Activated T-helper 1 cell treated with anti-CD3 and anti-CD28 coated beads, Interleukin-12 subunit alpha, Interleukin-12 subunit beta, Interleukin-2, Interleukin-4 antibody, amounts not matched to agents 30 ng/mL and 10 ng/mL and 1 ng/mL, durations not matched to agents 14 hours and 24 hours and 36 hours (primary cell): ENCODE measurements at places on chromosomes 6 and 20. TPM values are rescaled to one million over a fixed set of nuclear protein-coding genes. Genes with fewer than 3 reads are reported as not detected.
A peak's percentile ranks its signal among the peaks of the same experiment; 100 is the strongest.

OLIG3 gene
- total RNA-seq: not detected in 2 replicates

TCF15 gene
- total RNA-seq: 0.13 TPM in 1 of 2 replicates, not detected in the other

EYS gene
- not detected in 2 replicates for total RNA-seq

GABBR1 gene
- 19.8 and 22.6 TPM in 2 replicates for total RNA-seq

GRCh38 chr6:41498968-41499599 is 47.1 kb upstream of the FOXP4 start:
- no peaks in the 10 kb centered on the region for H3K4me1 ChIP-seq
- H3K4me3 ChIP-seq: no peak overlapping the region
- no peak for DNase-seq
- peaks cover 53% of the 10 kb centered on the region for H3K27me3 ChIP-seq
- no peak overlapping the region for H3K27ac ChIP-seq

DNA sequence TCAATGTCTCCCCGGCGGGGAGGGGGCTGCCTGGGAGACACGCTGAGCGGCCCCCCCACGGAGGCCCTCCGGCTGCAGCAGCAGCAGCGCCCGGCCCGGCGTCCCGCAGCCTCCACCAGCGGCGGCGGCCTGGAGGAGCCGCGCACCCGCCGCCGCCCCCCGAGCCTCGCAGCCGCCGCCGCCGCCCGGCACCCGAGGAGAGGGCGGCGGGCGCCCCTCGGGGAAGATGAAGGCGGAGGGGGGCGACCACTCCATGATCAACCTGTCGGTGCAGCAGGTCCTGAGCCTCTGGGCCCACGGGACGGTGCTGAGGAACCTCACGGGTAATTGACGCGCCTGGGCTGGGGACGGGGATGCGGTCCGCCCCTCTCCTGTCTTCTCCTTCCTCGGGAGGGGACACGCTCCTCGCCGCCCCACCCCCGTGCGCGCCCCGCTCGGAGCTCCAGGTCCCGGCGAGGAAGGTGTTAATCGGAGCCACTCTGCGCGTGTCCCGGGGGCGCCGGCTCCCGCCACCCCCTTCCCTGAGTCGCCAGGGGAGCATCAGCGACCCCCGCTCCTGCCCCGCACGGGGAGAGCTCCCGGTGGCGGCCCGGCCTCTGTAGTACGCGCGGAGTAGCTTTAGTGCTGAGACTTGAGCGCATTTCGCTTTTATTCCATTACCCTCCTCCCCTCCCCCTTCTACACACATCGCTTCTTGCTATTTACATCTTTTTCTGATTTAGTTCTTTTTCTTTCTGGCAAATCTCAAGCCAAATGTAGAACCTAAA is 686 bp downstream of the TMEM170B start:
- peaks cover 17% of the 10 kb centered on the region for H3K4me1 ChIP-seq
- peaks cover 64% of the 10 kb centered on the region for H3K27me3 ChIP-seq
- no peaks in the 10 kb centered on the region for H3K36me3 ChIP-seq
- H3K4me3 ChIP-seq: peak overlapping the region; percentile 81

DNA sequence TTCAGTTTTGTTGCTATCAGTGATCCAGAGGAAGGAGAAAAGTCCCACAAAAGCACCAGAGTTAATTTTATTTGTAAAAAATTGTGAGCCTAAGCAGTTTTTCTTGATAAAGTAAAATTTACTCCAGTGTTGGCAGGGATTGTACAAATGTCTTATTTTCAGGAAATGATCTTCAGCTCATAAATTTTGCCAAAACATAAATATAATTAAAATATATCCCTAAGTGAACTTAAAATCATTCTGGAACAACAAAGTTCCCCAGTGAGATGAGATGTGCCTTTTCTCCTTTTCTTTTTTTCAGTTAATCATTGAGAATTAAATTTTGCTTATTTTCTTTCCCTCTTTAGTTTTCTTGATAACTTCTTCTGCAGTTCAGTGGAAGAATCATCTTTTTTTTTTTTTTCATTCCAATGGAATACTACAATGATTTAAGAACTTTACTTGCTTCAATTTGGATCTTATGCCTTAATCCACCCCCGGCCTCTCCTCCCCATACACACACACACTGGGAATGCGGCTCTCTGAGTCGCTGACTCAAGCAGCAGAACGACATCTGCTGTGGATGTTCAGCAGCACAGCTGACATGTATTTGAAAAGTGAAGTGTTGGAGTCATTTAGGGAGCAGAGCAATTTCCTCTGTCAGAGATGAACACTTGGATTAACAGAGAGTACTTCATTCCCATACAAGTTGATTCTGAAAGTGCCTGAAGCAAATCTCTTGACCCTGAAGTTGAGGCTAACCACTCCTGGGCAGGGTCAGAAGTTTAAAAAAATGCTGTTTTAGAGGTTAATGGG is 27.7 kb upstream of the LAMA4 start:
- peaks cover 14% of the 10 kb centered on the region for H3K4me1 ChIP-seq
- H3K27me3 ChIP-seq: peaks cover 57% of the 10 kb centered on the region
- H3K4me3 ChIP-seq: no peak overlapping the region
- H3K36me3 ChIP-seq: peaks cover 2% of the 10 kb centered on the region
- DNase-seq: no peak
- no peak overlapping the region for H3K27ac ChIP-seq

DNA sequence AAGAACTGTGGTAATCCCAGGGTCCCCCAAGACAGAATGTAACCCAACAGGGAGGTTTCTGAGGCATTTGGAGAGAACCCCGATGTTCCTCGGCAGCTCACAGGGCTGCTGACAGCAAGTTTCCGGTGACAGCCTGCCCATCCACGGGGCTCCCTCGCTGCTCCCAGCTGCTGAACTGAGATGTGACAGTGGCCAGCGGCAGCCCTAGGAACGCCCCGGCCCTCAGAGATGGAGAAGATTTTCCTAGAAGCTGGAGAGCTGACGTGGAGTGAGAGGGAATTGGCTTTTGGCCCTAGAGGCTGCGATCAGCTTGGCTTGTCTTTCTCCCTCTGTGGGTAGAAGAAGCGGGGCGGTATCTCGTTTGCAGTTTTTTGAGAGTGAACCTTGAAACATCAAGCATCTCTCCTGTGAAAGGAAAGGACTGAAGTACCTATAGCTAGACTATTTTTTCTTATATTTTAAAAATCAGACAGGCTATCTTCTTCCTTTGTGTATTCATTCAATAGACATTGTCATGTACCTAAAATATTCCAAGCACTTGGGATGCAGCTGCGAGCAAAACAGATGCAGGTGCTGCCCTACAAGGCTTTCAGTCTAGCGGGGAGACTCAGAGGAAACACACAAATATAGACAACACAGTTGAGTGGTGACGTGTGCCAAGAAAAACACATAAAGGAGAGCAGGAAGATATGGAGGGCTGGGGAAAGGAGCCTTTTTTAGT is 28.4 kb upstream of the NFATC2 start:
- no peak overlapping the region for H3K27ac ChIP-seq
- no peaks in the 10 kb centered on the region for H3K36me3 ChIP-seq
- H3K27me3 ChIP-seq: peaks cover 26% of the 10 kb centered on the region
- DNase-seq: no peak

DNA sequence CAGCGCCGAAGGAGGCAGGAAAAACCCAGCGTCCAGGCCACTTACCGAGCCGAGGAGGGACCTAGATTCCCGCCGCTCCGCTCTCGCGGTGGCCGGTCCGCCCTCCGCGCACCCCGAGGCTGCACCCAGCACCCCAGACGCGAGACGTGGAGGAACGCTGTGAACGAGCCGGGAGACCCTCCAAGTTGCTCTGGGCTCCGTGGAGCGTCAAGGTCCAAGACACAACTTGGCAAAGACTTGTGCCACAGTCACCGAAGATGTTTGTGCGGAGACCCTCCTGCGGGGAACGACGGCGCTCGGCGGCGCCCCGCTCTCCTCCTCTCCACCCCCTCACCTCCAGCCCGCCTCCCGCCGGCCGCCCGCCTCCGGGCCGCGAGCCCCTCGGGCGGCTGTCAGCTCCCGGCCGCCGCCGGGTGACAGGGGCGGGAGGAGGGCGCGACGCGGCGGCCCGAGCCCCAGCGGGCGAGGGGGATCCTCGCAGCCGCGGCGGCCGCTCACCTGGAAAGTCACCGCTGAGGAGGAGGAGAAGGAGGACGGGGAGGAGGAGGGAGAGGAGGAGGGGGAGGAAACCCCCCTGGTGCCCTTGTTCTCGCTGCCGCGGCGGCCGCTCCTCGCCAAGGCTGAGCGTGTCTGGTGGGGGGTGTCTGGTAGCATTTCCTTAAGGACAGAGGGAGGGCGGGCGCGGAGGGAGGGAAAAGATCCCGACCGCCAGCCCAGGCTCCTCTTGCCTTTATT is 637 bp upstream of the HIVEP2 start:
- peak overlapping the region; percentile 92 for H3K4me3 ChIP-seq
- peaks cover 50% of the 10 kb centered on the region for H3K4me1 ChIP-seq
- peak; percentile 34 for DNase-seq
- H3K27ac ChIP-seq: peak overlapping the region; percentile 94
- peaks cover 4% of the 10 kb centered on the region for H3K36me3 ChIP-seq
- H3K27me3 ChIP-seq: peaks cover 6% of the 10 kb centered on the region

IPCEF1 gene
- total RNA-seq: 4.2 and 5.1 TPM in 2 replicates

GRCh38 chr6:52958546-52959255 is 36.4 kb downstream of the GSTA4 start:
- no peak overlapping the region for H3K27ac ChIP-seq
- DNase-seq: no peak
- H3K4me3 ChIP-seq: no peak overlapping the region
- H3K36me3 ChIP-seq: no peaks in the 10 kb centered on the region
- H3K4me1 ChIP-seq: no peaks in the 10 kb centered on the region

DNA sequence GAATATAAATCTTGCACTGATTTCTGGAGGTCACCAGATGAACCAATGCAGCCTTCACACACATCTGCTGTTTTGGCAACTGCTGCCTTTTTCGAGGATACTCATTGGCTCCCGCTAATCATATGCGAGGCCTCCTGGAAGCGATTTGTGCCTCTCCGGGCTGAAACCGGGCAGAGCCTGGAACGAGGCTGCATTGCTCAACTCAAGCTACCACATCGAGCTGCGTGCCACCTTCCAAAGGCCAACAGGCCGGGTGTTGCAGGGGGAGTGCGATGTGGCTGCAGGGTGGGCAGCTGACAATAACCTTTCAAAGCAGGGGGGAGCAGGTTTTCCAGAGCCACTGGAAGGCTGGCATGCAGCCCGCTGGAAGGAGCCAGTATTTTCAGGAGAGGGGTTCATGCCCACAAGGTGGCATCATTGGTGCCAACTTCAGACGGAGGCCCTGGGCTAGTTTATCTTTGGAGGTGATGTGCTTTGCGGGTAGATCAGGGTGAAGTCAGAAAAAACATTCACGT is 122.6 kb upstream of the IFNGR1 start:
- no peak overlapping the region for H3K27ac ChIP-seq
- peak overlapping the region; percentile 79 for H3K4me3 ChIP-seq
- peak; percentile 19 for DNase-seq
- H3K36me3 ChIP-seq: no peaks in the 10 kb centered on the region
- H3K4me1 ChIP-seq: peaks cover 23% of the 10 kb centered on the region
- peaks cover 28% of the 10 kb centered on the region for H3K27me3 ChIP-seq

GRCh38 chr6:124567401-124567800 is 394.8 kb upstream of the RNF217 start:
- no peak for DNase-seq
- no peak overlapping the region for H3K4me3 ChIP-seq
- H3K27ac ChIP-seq: no peak overlapping the region
- H3K27me3 ChIP-seq: no peaks in the 10 kb centered on the region
- no peaks in the 10 kb centered on the region for H3K4me1 ChIP-seq

GRCh38 chr6:57254055-57254717 is 32.1 kb upstream of the RAB23 start:
- DNase-seq: no peak
- no peak overlapping the region for H3K4me3 ChIP-seq
- no peaks in the 10 kb centered on the region for H3K4me1 ChIP-seq

DNA sequence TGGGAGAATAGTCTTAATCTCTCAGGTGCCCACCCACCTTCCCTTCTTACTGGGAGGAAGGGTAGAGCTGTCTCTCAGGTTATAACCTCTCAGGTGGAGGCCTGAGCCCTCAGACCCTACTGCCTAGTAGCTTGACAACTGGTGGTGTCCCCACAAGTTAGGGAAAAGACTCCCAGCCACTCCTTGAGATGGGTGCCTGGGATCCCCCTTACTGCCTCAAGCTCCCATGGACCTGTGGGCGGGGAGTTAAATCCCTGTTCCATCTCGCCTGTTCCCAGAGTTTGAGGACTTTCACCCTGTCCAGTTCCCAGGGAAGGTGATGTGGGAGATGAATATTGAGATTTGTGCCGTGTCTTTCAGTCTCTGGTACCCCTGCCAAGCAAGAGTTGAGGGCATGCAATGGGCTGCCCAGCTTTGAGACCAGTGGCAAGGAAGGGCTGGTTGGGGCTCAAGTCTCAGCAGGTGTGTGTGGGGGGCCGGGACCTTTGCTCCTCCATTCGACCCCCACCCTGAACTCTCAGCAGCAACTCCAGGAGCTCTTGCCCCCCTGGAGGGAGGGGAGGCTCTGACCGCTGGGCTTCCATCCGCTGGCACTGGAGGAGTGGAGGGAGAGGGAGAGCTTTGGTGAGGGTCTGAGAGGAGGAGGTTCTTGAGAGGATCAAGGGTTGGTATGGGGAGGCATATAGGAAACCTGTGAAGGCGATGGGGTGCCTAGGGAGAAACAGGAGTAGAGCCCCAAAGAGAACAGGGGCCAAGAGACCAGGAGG is 1.1 kb upstream of the PBX2 start:
- H3K4me3 ChIP-seq: peak overlapping the region; percentile 97
- H3K4me1 ChIP-seq: peaks cover 67% of the 10 kb centered on the region
- H3K36me3 ChIP-seq: peaks cover 23% of the 10 kb centered on the region
- no peak for DNase-seq

CTCFL gene
- not detected in 2 replicates for total RNA-seq

GRCh38 chr20:41175201-41175651 is 37.9 kb downstream of the PLCG1 start:
- no peaks in the 10 kb centered on the region for H3K27me3 ChIP-seq
- H3K4me1 ChIP-seq: peaks cover 7% of the 10 kb centered on the region
- no peak overlapping the region for H3K27ac ChIP-seq
- H3K4me3 ChIP-seq: no peak overlapping the region

DNA sequence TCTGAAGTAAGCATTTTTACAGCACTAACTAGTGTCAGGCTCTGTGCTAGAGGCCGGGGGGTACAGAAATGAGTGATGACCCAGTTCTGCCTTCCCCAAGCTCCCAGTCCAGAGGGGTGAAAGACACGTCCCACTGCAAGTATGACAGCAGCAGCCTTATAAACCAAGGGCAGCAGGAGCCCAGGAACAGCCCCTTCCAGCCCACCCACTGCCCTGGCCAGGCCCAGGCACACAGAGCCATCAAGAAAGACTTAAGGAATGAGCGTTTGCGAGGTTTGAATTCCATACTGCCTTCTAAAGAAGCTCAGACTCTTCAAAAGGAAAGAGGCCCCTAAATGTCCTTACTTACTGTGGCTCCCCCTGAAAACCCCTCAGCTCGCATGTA is 10.0 kb downstream of the TRERF1 start:
- H3K4me3 ChIP-seq: no peak overlapping the region

TNNC2 gene
- total RNA-seq: not detected in 2 replicates

DNA sequence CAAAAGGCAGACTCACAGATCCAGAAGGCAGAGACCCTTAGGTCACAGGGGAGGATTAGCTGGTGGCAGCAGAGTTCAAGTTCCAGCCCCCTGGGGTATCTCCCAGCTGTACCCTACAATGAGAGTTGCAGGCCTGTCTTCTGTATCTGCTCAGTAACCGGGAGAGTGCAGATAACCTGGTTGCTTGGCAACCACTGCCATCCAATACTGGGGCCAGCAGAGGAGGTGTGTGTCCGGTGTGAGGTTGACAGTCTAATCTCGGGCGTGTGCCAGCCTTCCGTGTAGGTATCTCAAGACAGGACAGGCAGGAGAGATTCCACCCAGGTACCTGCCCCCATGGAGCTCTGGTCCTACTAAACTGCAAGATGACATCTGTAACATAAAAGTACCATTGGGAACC is 56.6 kb upstream of the TBC1D7 start:
- no peak overlapping the region for H3K27ac ChIP-seq
- H3K4me1 ChIP-seq: peaks cover 36% of the 10 kb centered on the region
- H3K4me3 ChIP-seq: no peak overlapping the region

GRCh38 chr6:166307082-166308032 is 835 bp downstream of the PRR18 start:
- no peak for DNase-seq
- no peaks in the 10 kb centered on the region for H3K4me1 ChIP-seq
- H3K4me3 ChIP-seq: no peak overlapping the region
- peaks cover 3% of the 10 kb centered on the region for H3K36me3 ChIP-seq
- H3K27ac ChIP-seq: no peak overlapping the region
